ENCODE measurements at places on chromosomes 1 and 21. TPM values are rescaled to one million over a fixed set of nuclear protein-coding genes. Genes with fewer than 3 reads are reported as not detected.

DNA sequence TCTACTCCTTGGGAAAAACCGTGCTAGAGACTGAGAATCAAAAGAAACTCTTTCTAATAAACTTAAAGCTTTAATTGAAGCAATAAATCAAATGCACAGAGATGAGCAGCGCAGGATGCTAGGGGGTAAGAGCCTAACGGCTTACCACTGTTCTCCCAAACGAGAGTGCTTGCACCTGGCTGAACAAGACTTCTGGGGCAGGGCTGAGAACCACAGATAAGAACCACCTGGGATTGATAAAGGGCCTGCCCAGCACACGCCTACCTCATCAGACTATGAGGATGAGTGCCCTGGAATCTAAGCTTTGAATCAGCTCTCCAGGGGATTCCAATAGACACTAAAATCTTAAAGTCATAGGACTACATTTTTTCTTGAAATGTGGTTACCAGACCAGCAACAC lies 43.3 kb downstream of the KRTAP19-8 start:
- no peak for DNase-seq

DNA sequence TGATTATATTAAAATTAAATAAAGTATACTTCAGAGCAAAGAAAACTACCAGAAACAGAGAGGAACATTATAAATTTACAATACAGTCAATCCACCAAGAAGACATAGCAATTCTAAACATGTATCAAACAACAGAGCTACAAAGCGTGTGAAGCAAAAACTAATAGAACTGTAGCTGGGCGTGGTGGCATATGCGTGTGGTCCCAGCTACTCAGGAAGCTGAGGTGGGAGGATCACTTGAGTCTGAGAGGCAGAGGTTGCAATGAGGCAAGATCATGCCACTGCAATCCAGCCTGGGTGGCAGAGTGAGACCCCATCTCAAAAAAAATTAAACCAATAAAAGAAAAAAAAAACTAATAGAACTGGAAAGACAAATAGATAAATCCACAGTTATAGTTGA lies 12.3 kb downstream of the CCDC185 start:
- no peak for DNase-seq

Gene LRRC53
- not detected for total RNA-seq

Gene RNU1-3
- 2,650 TPM for total RNA-seq

Gene VANGL2
- total RNA-seq: 17.7 TPM
